Head of caudate nucleus (tissue), 42 donors: ENCODE measurements at places on chromosomes 13 and 19.

DNA sequence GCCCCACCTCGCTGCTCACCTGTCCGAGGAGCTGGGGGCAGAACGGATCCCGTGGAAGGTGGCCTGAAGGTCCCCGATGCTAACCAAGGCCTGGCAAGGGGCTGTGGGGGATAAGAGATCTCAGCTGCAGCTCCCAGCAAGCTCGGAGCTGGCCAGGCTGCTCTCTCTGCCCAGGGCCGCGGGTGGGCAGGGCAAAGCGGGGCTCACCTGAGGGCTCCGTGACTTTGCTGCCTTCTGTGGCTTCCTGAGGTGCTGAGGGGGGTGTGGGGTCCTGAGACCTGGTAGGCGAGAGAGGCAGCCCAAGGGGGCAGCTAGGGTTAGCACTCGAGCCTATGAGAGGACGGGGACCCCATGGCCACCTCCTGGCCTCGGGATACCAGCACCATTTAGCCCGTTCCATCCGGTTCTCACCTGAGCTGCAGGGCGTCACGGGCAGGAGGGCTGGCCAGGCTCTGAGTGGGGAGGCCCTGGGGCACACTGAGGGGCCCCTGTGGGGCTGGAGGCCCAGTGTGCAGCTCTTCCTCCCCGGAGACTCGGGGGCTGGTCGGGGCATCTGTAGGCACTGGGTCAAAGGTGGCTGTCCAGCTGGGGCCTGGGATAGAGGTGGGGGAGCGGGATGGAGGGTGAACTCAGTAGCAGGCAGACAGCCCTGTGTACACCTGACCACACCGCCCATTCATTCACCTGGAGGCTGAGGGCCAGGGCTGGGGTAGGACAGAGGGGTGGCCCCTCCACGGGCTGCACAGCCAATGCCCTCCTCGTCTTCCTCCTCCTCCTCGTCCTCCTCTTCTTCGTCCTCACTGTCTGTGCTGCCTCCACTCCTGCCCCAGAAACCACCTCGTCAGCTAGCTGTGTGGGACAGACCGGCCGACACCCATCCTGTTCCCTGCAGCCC is 3.1 kb upstream of the TMEM86B start:
- DNase-seq: no peak

DNA sequence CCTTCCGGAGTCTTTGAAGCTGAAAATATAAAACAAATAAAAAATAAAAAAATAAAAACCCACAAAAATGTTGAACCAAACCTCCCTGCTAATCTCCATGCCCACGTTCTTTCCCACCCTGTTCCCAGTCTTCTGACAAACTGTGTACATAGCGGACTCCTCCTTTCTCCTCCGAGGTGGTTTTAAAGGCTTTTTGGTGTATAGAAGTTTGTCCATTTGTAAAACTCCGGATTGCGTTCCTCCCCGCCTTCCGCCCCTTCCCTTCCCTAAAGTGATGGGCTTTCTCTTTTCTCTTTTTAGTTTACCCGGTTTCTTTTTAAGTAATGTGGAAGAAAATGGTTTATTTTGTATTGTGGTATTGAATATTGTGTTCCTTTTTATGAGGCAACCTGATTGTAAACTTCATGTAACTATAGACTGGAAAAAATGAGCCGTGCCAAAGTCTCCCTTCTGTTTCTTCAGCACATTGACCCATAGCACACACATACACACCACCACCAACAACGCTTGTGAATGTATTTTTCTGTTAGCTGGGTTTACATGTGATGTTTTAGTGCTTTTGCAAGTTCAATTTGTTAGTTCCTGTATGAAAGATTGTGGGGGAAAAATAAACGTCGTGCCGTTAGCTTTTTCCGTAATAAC is 4.4 kb downstream of the ZIC2 start:
- DNase-seq: no peak

GRCh38 chr19:48968179-48968661 is 3.1 kb downstream of the FTL start:
- DNase-seq: no peak

GRCh38 chr13:43389573-43389972 is 366.2 kb downstream of the DNAJC15 start:
- DNase-seq: no peak

DNA sequence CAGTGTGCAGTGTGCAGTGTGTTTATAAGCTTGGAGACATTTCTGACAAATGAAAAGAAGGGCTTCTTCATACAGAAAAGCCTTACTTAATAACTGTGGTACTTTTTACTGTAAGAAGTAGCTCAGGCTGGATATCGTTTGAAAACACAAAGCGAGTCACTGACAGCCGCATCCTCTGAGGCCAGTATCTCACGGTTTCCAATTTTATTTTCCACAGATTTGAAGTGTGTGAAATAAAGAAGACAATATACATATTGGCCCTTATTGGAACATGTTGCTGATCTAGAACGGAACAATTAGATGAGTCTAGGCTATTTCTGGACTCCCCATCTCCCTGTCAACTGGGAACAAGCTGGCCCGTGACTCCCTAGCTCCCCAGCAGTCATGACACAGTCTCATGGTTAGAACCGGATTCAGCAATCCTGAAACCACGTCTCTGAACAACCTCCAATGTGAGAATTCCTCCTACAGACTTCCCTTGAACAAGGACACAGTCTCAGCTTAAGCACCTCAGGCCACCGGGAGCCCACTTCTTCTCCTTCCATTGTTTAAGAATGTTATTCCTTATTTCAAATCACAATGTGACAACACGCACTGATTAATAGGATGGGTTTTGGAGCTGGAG is 484.5 kb downstream of the COG6 start:
- no peak for DNase-seq

DNA sequence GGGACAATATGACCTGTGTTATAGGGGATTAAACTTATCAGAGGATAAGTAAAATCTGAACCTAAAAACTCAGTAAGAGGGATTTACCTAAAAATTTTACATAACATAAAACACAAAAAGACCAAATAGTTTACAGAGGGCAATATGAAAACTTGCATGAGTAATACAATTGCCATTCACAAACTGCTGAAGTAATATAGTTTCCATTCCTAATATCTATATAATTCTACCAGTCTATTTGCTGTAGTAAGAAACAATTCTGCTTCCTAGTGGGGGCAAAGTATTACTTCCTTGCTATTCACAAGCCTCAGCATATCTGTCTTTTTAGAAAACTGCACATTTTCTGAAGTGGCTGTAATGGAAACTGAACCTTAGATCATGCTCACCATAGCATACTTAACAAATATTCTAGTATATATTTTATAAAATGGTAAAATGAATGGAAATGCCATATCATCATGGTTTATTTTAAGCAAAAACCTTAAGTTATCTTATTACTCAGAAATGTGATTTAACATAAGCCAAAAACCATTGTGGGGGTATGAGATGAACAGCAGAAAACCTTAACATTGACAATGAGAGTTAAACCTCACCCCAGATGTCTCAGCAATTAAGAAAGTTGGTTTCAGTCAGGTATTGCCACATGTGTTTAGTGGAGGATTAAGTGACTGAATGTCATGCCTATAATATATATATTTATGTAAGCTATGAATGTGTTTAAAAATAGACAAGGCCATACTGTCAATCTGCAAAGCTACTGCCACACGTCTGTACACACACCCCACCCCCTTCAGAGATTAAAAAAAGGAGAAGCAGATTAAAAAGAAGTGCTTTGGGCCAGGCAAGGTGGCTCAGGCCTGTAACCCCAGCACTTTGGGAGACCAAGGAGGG is 136.8 kb downstream of the MIPEP start:
- no peak for DNase-seq

- no peak for DNase-seq
Observed at GRCh38 chr13:38849315-38849714, 141.3 kb downstream of the STOML3 start.

GRCh38 chr19:55248704-55249103 is 10.1 kb downstream of the PPP6R1 start:
- no peak for DNase-seq

- DNase-seq: no peak
Observed at GRCh38 chr13:101614491-101614890, 162.0 kb downstream of the ITGBL1 start.

GRCh38 chr19:35357867-35358573 is at the start of gene FFAR3:
FFAR3 (plus strand) TSS chr19:35358460; CDS start chr19:35358891, 431 bp downstream.
- peak; percentile 42 for DNase-seq

DNA sequence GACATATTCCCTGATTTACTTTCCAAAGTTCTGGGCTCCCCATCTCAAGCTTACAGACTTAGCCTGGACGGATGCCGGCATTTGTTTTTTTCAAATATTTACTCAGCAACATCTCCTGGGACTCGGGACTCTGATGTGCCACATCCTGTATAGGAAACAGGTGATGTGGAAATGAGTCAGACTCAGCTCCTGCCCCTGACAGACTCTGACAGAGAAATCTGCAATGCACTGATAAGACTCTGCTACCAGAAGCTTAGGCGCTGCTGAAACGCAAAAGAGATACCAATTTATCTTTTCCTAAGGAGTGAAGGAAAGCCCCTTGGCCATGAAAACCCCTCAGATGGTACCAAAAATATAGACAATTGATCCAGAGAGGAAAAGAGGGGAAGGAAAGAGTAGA is 16.2 kb downstream of the LAIR2 start:
- peak; percentile 8 for DNase-seq

DNA sequence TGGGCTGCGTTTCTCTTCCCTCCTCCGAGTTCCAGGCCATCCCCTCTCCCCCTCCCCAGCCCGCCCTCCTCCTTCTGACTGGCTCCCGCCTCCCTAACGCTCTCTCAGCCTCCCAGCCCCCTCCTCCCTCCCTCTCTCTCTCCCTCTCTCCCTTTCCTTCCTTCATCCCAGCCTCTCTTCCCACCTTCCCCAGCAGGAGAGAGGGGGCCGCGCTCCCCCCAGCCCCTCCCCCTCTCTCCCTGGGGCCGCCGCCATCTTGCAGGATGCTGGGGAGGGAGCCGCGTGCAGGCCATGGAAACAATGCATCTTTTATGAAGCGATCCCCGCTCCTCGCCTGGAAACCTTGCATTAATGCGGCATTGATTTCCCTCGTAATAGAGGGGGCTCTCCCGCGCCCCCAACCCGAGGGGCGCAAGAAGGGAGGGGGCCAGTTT is 42.6 kb upstream of the ADGRL1 start:
- peak; percentile 69 for DNase-seq

DNA sequence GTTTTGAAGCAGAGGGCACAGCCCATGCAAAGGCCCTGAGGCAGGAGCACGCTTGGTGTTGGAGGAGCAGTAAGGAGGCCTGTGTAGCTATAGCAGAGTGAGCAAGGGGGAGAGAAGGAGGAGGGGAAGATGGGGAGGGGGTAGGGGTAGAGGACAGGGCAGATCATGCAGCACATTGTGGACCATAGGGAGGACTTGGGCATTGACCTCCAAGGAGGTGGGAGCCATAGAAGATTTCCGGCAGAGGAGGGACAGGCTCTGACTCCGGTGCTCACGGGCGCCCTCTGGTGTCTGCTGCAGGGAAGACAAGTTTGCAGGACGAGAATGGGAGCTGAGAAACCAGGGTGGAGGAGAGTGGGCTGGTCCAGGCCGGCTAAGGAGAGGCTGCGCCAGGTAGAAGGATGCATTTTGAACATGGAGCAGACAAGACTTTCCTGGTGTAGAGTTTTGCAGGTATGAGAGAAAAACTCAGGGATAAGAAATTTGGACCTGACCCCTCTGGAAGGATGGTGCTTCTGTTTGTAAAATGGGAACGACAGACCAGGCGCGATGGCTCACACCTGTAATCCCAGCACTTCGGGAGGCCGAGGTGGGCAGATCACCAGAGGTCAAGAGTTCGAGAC is 13.7 kb upstream of the CREB3L3 start:
- peak; percentile 79 for DNase-seq

- peak; percentile 46 for DNase-seq
Observed at GRCh38 chr19:15452111-15453047, 2.6 kb upstream of the WIZ start.

DNA sequence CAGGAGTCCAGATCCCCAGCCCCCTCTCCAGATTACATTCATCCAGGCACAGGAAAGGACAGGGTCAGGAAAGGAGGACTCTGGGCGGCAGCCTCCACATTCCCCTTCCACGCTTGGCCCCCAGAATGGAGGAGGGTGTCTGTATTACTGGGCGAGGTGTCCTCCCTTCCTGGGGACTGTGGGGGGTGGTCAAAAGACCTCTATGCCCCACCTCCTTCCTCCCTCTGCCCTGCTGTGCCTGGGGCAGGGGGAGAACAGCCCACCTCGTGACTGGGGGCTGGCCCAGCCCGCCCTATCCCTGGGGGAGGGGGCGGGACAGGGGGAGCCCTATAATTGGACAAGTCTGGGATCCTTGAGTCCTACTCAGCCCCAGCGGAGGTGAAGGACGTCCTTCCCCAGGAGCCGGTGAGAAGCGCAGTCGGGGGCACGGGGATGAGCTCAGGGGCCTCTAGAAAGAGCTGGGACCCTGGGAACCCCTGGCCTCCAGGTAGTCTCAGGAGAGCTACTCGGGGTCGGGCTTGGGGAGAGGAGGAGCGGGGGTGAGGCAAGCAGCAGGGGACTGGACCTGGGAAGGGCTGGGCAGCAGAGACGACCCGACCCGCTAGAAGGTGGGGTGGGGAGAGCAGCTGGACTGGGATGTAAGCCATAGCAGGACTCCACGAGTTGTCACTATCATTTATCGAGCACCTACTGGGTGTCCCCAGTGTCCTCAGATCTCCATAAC is at the start of gene APOE:
Gene APOE, plus strand, starts transcription at position 360 of the 724 bp plus-strand sequence. CDS start 829 bp downstream, outside the sequence.
- peak; percentile 62 for DNase-seq

- DNase-seq: no peak
Observed at GRCh38 chr13:80274643-80275042, 66.3 kb downstream of the SPRY2 start.

- DNase-seq: no peak
Observed at GRCh38 chr13:49838989-49839388, 46.5 kb upstream of the KPNA3 start.

- DNase-seq: peak; percentile 51
Observed at GRCh38 chr19:6753178-6754031, 13.8 kb downstream of the SH2D3A start.

DNA sequence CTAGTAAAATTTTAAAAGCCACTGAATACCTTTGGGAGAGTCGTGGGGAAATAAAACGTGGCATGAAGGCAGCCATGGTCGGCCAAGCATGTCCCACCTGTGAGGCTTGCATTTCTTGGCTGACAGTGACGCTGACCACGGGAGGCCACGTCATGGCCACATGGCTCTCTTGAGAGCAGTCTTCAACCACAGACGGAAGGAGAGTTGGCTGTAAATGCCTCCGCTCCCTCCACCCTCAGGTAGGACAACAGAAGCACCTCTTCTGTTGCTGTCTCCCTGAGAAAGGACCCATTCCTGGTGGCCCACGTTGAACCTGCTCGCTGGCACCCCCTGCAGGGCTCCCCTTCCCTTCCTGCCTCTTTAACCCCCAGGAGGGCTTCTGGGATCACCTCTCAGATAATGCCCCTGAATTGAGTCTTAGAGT is 10.6 kb upstream of the LRRC25 start:
- DNase-seq: no peak

DNA sequence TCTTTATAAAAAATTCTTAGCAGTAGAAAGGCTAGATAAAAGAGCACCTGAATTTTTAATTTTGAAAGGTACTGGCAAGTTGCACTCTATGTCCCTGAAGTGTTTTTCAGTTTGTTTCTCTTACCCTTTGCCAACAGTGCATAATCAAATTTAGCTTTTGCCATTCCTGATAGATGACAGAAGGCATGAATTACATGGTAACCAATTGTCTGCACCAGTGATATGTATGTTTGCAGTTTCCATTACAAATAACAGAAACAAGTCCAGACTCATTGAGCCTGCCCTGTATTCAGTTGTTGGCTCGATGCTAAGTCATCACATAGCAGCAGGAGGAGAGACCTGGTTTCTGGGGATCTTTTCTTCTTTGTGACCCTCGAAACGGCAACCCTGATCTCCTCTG is 309.8 kb downstream of the DNAJC15 start:
- DNase-seq: no peak
